ENCODE measurements at places on chromosomes 3 and 15. TPM values are rescaled to one million over a fixed set of nuclear protein-coding genes. Genes with fewer than 3 reads are reported as not detected.

The RCN2 gene
- 106 TPM for total RNA-seq

The GAP43 gene
- total RNA-seq, result 0.16 TPM

The MEIS2 gene
- total RNA-seq, result 7.3 TPM

The SGO1 gene
- 0.05 TPM for total RNA-seq

The HHLA2 gene
- not detected for total RNA-seq

The GRM2 gene
- total RNA-seq, result 0.11 TPM

The FANCI gene
- total RNA-seq, result 2.0 TPM

DNA sequence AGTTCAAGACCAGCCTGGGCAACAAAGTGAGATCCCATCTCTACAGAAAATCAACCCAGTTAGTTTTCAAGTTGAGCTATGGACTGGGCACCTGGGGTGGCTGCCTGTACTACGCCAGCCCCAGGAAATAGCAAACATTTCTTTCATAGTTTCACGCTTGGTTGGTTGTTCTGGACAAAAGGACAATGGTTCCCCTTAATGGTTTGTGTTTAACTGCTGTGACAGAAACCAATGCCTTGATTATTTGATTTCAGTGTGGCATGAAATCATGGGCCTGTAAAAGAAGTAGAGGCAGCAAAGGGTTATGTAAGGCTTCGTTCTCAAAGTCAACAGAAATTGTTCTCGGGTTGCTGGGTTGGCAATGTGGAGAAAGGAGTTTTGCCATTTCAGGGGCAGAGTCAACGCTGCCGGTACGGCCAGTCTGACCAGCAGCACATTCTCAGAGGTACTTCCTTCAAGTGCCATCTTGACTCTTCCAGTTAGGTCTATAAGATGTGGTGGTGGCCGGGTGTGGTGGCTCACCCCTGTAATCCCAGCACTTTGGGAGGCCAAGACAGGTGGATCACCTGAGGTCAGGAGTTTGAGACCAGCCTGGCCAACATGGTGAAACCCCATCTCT, 12.7 kb downstream of the LCMT2 start:
- no peak for DNase-seq

GRCh38 chr3:159062734-159063410, 261.0 kb downstream of the MFSD1 start:
- no peak for DNase-seq

DNA sequence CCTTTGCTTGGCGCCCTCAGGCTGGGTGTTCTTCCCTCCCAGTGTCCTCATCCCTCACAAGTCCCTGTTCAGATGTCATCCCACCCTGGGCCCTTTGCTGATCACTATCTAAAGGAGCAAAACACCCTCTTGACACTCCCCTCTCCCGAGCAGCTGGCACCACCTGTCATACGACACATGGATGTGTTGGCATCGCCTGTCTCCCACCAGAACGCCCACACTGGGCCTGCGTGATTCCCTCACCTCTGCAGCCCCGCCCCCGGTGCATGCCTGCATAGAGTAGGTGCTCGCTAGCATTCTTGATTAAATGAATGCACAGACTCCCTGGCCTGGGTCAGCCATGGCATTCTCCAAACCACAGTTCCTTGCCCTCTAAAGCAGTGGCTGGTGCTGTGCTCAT, 75.8 kb downstream of the DNAJB8 start:
- peak; percentile 82 for DNase-seq

DNA sequence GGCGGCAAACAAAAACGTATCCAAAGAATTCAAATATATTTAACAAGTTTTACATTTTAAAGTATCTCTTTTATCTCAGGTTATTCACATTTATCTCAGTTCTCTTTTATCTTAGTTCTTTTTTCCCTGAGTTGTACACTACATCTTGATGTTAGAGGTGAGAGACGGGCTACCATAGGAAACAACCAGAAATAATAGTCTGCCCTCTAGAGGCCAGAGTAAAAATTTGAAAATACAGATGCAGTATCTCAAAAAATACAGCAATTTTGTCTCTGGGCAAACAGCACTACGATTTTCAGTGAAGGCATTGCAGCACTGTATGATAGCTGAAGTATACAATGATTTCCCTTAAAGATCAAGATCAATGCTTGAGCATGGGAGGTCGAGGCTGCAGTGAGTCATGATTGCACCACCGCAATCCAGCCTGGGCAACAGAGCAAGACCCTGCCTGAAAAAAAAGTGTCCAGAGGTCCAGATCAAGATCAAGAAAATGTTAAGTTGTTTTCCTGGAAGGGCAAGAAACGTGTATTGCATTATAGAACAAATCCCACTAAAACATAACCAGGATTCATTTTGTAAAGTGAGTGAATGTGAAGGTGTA, 82.6 kb upstream of the ATP11B start:
- DNase-seq, result peak; percentile 49

DNA sequence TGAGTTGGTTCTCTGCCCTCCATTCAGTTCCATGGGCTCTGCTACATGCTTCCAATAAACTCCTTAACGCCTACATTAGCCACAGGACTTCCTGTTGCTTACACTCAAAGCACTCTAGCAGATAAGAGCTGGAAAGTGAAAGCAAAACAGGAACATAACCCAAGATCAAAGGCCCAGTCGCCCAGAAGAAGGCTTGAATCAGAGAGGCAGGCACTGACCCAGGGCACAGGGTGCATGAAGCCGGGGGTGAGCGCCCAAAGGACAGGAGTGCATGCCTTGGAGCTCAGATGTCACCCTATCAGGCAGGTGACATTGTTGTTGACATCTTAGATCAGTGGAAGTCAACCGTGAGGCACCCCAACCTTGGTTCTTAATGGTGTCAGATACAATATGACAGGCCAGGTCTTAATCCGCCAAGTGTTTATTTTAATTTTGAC, 235.1 kb downstream of the UACA start:
- no peak for DNase-seq

GRCh38 chr3:73611176-73611575, 13.6 kb downstream of the PDZRN3 start:
- no peak for DNase-seq

DNA sequence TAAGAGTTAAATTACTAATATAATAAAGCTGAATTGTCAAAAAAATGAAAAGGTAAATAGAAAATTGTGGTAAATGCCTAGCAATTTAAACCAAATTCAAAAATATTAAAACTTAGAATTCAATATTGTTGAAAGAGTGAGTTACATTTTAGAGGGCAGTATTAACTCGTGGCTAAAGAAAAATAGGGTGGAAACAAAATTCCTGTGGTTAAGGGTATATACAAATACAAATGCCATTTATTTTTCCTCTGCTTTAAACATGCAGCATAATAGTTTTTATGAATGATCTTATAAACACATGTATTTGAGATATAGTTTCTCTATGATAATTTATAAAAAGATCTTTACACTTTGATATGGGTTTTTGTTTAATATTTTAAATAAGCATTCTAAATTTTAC, 79.0 kb downstream of the NEDD4 start:
- peak; percentile 32 for DNase-seq

- DNase-seq, result no peak
These were observed 3.0 kb downstream of the HDC start for GRCh38 chr15:50262533-50262932.

GRCh38 chr3:52843108-52843865, 8.5 kb upstream of the MUSTN1 start:
- no peak for DNase-seq

DNA sequence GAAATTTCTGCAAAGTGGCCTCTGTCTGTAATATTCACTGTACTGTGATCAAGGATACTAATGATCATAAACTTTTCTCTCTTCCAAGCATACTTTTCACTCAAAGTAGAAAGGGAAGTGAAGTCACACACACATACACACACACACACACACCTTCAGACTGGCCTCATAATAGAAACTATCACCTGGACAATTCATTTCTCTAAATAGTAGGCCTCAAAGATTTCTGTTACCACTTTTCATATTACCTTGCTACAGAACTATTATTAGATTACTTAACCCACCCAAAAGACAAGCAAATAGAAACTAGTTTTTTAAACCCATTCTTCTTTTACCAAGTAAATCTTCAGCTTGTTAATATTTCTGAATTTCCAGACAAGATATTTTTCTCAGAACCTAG, 12.2 kb downstream of the CPB1 start:
- DNase-seq, result no peak

GRCh38 chr15:82894971-82895520, 57.5 kb downstream of the HOMER2 start:
- peak; percentile 93 for DNase-seq

- peak; percentile 45 for DNase-seq
These were observed 44.6 kb downstream of the CCNL1 start for GRCh38 chr3:157115069-157116006.

DNA sequence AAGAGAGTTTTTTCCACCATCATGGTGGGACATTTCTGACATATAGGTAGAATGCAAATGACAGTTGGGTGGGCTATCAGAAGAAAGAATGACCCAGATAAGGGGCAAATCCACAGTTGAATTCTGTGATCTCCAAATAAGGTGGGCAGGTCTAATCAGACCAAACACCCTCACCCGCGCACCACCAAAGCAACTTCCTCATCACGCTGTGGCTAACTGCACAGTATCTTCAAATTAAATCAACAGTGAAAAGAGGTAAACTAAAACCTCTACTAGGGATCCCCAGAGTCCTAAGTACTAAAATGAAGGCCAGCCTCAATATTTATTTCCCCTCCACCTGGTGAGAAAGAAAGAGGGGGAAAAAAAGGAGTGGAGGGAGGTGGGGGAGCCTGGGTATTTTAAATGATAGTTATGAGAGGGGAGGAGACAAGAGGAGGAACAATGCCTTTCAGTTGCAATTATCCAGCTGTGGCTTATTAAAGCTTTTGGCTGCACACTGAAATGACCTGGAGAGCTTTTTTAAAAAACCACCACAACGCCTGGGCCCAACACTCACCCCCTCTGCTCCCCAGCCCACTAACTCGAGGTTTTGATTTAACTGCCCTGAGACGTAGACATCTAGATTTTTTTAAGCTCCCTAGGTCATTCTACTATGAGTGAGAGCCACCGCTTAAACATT, 61.0 kb downstream of the LRIG1 start:
- no peak for DNase-seq

DNA sequence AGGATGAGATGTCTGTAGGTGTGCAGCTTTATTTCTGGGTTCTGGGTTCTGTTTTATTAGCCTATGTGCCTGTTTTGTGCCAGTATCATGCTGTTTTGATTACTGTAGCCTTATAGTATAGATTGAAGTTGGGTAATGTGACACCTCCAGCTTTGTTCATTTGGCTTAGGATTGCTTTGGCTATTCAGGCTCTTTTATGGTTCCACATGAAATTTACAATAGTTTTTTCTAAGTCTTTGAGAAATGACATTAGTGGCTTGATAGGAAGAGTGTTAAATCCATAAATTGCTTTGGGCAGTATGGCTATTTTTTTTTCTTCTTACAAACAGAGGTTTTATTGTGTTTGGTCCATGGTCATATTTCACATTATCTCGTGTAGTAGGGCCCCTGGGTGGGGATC, 285.8 kb upstream of the GADL1 start:
- DNase-seq, result no peak

DNA sequence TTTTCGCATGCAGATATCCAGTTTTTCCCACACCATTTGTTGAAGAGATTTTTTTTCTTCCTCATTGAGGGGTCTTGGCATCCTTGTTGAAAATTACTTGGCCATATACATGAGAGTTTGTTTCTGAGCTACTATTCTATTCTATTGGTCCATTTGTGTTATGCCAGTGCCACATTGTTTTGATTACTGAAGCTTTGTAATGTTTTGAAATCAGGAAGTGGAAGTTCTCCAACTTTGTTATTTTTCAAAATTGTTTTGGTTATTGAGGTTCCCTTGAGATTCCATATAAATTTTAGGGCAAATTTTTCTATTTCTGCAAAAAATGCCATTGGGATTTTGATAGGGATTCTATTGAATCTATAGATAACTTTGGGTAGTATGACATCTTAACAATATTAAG, 130.3 kb upstream of the PFN2 start:
- DNase-seq, result no peak

DNA sequence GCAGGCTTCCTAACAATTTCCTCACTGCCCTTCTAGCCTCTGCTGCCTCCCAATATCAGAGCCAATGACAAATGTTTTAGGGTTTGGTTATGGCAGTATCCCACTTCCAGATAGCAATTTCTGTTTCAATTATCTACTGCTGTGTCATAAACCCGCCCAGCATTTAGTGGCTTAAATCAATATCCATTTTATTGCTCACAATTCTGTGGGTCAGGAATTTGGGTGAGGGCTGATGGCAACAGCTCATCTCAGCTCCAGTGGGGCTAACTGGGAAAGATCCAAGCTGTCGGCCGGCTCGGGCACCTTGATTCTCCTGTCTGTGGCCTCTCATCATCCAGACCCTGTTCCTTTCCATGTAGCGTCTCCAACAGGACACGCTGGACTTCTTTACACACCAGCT, 85.3 kb upstream of the GOLGA8J start:
- no peak for DNase-seq

- DNase-seq, result no peak
These were observed 317.7 kb downstream of the EDEM1 start for GRCh38 chr3:5505163-5505562.

DNA sequence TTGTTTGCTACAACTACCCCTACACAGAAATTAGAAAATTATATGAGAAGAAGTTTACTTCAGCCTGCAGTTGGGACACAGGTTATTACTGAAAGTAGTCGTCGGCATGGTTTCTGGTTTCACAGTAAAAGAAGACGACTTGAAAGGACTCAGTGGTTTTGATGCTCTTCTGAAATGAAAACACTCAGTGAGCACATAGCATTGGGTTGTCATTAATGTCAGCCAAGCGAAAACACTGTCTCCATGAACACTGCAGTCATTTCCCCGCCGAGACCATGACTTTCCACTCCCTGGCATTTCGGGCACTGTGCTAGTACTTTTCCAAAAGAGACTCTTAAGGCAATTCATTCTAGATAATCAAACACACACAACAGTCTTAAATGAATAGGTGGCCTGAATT, 69.2 kb upstream of the ICE2 start:
- no peak for DNase-seq

GRCh38 chr3:56819016-56819809, 17.5 kb upstream of the ARHGEF3 start:
- no peak for DNase-seq

DNA sequence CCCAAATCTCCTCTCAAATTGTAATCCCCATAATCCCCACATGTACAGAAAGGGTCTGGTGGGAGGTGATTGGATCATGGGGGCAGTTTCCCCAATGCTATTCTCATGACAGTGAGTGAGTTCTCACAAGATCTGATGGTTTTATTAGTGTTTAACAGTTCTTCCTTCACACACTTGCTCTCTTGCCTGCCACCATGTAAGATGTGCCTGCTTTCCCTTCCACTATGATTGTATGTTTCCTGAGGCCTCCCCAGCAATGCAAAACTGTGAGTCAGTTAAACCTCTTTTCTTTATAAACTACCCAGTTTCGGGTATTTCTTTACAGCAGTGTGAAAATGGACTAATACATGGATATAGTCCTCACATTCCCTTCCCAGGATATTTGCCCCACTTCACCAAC, 126.7 kb upstream of the SPATA12 start:
- no peak for DNase-seq

Data from myocyte (in vitro differentiated cells).